ENCODE measurements at places on chromosomes 7 and 10.

DNA sequence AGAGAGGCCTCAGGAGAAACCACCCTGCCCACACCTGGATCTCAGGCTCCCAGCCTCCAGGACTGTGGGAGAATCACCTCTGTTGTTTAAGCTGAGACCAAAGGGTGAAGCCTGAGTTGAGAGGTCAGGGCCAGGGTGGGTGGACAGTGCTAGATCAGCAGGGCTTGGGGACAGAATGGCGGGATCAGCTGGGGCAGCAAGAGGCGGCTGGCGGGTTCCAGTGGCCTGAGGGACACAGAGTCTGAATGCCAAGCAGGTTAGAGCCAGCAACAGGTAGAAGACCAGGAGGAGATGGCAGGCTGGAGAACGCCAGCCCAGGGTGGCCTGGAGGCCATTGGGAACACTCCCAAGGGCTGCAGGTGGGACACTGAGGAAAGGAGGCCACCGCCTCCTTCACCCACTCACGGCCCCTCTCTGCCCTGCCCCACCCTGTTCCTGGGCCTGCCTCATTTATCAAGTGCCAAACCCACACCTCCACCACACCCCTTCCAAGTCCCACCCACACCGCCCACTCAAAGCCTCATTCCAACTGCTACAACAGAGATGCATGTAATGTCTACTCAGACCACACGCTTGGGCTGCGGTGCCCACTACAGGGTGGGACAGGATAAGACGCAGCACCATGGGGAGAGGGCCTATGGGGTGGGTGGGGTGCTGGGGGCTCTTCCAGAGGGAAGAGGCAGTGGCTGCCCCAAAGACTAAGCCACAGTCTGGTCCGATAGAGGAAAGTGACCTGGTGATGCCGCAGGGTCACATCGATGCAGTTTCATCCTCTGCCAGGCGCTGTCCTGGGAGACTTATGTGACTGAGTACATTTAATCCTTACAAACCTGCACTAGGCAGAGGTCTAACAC, 173.9 kb downstream of the TNS3 start:
- DNase-seq: no peak

GRCh38 chr7:133945497-133945896, 181.6 kb upstream of the LRGUK start:
- DNase-seq: no peak

GRCh38 chr7:141208539-141208938, 134.7 kb downstream of the TMEM178B start:
- DNase-seq: peak; percentile 29

- no peak for DNase-seq
Observed at GRCh38 chr10:6987536-6987945, 407.5 kb upstream of the PRKCQ start.

DNA sequence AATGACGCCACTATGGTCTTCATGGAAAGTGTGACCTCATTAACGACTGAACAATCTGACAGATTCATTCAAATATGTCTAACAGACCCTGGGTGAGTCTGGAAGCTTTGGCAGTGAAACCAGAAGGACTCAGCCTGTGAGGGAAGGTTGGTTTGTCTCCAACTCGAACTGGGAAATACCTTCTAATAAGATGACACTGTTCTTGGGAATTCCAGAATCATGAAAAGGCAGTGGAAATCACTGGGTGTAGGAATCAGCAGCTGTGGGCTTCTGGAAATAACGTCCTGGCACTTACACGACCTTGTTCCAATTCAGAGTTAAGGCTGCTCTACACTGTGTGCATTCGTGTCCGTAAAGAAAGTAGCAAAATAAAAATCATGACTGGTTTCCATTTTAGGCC, 75.1 kb downstream of the DGKI start:
- DNase-seq: no peak

DNA sequence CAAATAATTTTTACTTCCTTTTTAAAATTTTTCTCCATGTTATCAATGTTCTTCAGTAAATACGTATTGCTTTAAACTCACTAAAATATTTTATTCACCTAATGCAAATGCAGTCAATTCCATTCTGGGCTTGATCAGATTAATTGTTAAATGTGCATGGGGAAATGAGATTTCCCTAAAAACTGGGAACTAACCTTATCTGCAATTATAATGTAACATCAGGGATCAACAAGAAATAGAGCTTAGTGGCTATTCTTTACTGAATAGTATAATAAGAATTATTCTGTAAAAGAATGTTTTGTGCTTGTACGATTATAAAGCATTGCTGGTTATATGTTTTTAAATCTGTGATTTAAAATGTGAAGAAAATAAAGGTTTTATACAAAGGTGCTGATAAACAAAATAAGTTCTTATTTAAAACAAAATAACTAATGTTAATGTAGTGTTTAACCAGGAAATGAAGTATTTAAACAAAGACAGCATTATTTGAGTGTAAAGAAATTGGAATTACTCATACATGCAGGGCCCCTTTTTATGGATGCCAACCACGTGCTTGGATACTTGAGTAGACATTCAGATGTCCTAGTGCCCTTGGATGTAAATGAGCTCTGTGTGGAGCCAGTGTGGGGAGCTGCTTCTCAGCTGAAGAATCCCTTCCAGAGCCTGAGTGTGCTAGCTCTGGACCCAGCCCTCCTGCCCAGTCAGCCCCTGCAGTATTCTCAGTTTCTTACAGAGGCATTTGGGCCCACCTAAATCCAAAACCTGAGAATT, 84.2 kb downstream of the REEP3 start:
- no peak for DNase-seq

- DNase-seq: no peak
Observed at GRCh38 chr10:43627942-43628341, 20.7 kb downstream of the ZNF32 start.

Data from NCI-H1092 (cell line).